ENCODE measurements at places on chromosomes 12 and 14. TPM values are rescaled to one million over a fixed set of nuclear protein-coding genes. Genes with fewer than 3 reads are reported as not detected.

DNA sequence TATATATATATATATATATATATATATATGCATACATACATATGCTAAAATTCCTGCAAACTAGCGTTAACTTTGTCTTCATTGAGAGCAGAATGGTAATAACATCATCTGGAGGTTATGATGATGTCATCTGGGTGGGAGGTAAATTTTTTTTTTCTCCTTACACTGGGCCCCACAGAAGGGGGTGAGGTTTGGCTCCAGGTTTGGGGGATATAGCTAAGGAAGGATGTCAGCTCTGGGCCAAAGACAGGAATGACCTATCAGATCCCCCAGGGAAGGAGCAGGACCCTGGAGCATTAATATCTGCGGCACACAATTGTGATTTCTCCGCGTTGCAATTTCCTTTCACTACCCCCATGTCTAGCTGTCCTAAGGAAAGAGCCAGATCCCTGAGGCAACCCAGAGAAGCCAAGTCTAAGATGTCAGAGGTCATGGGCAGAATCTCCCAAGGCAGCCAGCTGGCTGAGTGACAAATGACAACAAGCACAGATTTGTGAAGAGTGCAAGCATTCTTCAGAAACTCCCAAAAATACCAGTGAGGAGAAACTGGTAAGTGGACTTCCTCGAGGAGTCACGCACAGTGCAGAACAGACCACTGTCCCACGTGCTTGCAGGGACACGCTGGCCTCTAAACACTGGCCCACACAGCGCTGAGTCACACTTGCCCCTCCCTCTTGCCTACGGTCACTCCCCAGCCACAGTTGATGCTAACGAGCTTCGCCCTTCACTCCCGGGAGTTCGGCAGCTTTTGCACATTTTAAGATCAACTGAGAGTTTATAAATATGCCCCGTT lies 9.9 kb downstream of the UBC start:
- DNase-seq: peak; percentile 95

- DNase-seq: no peak
Observed at GRCh38 chr14:50524731-50525515, 7.4 kb downstream of the MAP4K5 start.

DNA sequence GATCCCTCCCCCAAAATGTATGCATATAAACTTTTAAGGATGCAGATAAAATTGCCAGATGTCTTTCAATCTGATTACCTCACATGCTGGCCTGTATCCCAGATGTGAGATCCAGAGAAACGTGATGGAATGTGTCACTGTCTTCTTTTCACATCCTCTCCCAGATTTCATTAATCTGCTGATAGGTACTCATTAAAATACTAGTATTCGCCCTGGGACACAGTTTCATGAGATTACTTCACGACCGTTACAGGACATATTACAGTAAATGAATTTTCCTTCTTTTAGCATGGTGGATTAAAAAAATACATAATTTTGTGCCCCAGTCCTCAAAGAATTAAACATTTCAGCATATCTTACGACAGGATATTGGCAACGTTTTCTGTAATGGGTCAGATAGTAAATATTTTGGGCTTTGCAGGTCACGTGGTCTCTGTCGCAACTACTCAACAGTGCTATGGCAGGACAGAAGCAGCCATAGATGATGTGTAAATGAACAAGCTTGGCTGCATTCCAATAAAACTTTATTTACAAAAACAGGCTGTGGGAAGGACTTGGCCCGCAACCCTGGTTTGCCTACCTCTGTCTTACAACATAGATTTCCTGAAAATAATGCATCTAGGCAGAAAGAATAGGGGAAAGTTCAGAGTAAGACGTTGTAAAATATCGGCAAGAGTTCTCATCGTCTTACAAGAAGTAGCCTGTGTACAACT lies 156.0 kb upstream of the DIO3 start:
- no peak for DNase-seq

- DNase-seq: no peak
Observed at GRCh38 chr12:108457006-108457733, 57.9 kb upstream of the FICD start.

- no peak for DNase-seq
Observed at GRCh38 chr14:30658645-30659044, 36.5 kb downstream of the SCFD1 start.

- no peak for DNase-seq
Observed at GRCh38 chr12:29944269-29945000, 160.7 kb upstream of the TMTC1 start.

DNA sequence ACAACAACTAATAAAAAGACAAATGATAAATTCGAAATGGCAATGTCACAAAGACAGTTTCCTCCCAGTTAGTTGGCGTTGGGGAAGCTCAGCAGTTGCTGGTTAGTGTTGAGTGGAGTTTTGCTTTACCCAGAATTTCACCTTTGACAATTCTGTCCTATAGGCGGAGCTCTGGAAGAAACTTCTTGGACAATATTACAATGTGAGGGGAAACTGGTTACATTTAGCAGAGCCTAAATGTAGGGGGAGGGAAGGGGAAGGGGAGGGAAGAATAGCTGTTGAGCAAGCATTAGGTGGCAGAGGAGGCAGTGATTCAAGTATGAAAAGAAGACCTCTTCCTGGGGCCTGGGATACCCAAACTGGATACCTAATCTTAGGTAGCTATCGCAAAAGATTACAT lies 51.4 kb downstream of the BDKRB1 start:
- DNase-seq: no peak

DNA sequence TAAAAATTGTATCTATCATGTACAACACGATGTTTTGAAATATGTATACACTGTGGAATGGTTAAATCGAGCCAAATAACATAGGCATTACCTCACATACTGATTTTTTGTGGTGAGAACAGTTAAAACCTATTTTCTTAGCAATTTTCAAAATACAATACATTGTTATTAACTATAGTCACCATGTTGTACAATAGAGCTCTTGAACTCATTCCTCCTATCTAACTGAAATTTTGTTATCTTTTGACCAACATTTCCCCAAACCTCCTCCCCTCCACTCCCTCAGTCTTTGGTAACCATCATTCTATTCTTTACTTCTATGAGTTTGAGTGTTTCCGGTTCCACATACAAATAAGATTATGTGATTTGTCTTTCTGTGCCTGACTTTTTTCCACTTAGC lies 6.8 kb upstream of the SLC38A2 start:
- DNase-seq: no peak

DNA sequence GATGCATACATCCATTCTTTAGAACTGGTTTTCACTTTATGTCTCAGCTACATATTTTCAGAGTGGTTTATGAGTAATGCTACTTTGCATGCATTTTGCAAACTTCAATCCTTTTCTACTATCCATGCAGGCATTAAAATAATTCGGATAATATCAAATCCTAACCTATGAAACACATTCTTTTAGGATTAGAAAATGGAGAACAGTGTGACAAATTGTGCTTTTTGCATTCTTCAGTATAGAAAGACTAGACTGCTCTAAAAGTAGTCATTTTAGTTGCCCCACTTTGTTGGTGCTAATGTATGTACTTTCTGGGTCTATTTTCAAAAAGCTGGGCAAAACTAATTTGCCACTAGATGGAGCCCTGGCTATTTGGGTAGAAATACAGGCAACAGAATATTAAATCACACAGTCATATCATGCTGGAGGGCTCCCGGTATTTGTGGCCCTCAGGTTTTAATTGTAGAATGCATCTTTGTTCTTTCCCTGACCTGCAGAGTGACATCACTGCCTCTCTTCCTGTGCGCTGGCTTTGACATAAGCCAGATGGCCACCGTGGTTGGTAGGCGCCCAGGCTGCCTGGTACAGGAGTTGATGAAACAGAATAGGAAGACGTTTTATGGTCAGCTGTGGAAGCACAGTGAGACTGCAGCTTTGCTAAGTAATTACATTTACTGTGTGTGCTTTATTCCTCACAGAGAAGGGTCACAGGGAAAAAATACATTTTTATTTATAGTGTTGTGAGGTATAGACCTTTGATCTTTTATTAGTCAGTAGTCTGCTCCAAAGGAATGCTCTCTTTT lies 28.1 kb downstream of the MSRB3 start:
- no peak for DNase-seq

- DNase-seq: no peak
Observed at GRCh38 chr14:49960453-49960852, 67.6 kb downstream of the ARF6 start.

GRCh38 chr14:85124631-85125290 lies 405.2 kb upstream of the FLRT2 start:
- DNase-seq: no peak

DNA sequence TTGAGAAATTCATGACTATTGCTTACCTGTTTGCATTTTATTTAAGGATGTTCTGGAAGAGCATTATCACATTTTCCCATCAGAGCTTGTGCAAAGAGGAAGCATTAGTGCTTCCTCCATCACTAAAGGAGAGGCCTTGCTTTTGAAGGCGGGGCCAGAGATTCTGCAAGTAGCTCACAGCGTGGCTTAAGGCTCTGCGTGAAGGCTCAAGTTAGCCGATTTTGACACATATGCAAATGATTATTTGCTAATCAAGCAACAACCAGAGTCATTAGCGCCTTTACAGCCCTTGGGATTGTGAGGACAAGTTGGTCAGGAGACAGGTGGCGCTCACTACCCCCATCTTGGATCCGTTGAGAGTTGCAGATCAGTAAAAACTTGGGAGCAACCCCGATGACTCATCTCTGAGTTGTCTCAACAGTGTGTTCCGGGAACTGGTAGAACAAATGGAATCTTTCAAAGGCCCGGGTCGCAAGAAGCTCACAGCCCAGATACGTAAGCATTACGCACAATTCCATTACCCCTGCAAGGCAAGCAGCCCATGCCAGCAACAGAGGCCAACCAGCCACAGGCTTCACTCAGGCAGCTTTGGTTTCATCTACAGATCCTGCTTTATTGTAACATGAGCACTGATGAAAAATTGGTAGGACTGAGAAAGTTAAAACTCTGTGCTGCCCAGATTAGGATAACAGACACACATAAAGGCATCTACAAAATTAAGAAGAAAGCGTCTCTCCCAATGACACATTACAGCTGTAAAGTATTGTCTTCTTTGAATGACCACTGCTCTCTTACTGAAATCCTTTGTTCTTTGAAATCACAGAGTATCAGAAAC lies 34.9 kb upstream of the SPTSSA start:
- DNase-seq: peak; percentile 87

- no peak for DNase-seq
Observed at GRCh38 chr12:7555752-7556151, 52.2 kb upstream of the CD163 start.

DNA sequence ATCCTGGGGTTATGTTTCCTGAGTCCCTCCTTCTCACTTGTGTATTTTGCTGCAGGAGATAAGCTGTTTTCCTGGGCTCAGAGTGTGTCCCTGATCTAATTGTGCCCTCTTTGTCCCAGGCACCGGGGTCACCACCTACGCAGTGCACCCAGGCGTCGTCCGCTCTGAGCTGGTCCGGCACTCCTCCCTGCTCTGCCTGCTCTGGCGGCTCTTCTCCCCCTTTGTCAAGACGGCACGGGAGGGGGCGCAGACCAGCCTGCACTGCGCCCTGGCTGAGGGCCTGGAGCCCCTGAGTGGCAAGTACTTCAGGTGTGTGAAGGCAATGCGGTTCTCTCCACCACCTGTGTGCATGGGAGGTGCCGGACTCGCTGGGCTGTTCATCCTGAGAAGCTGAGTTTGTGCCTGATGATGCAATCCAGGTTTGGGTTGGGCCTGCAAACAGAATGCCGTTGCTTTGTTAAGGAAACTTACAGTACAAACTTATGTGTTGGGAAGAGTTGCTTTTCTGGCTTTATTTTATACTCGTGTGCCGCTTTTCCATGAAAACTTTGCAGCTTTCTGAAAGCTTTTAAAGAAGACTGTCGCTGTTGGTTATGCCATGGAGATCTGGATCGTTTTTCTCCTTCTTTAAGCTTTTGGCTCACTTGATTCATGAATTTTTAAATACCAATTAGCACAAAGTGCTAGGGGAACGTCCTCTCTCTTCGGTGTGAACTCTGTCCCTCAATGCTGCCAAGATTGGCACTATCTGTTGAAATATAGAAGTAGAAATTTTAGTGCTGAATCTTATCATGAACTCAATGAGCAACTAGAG lies 27.6 kb downstream of the RDH12 start:
- no peak for DNase-seq

Gene SPTLC2
- 2.3 TPM for polyA plus RNA-seq

Gene MDP1
- polyA plus RNA-seq: 49.6 TPM

Gene AMHR2
- polyA plus RNA-seq: not detected

Gene TMEM119
- 0.26 TPM for polyA plus RNA-seq

Gene RTN1
- 43.7 TPM for polyA plus RNA-seq

Data from aorta (tissue), 5 donors.